Activated T-cell treated with anti-CD3 and anti-CD28 coated beads for 4 hours (primary cell): ENCODE measurements at places on chromosomes 2 and 18.

- no peak for DNase-seq
These were observed 61.0 kb downstream of the SPP2 start for GRCh38 chr2:234111523-234111922.

- DNase-seq = no peak
These were observed 177.1 kb upstream of the HAAO start for GRCh38 chr2:42969231-42970150.

DNA sequence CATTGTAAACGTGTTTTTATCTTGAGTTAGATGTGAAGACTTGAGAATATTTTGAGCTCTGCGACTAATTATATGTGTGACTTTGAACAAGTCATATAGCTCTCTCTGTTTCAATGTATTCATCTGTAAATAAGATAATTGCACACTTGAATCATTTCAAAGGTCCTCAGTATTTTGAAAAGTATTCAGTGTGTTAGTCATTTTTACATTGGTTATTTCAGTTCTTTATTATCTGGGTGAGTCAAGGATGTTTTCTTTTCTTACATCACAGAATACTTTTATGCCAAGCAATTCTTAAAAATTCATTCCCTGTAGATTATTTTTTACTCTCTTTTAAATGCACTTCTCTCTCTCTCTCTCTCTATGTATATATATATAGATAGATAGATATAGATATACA is 1098.0 kb upstream of the ZEB2 start:
- no peak for DNase-seq

- DNase-seq = no peak
These were observed 23.5 kb upstream of the MTERF4 start for GRCh38 chr2:241125626-241126025.

DNA sequence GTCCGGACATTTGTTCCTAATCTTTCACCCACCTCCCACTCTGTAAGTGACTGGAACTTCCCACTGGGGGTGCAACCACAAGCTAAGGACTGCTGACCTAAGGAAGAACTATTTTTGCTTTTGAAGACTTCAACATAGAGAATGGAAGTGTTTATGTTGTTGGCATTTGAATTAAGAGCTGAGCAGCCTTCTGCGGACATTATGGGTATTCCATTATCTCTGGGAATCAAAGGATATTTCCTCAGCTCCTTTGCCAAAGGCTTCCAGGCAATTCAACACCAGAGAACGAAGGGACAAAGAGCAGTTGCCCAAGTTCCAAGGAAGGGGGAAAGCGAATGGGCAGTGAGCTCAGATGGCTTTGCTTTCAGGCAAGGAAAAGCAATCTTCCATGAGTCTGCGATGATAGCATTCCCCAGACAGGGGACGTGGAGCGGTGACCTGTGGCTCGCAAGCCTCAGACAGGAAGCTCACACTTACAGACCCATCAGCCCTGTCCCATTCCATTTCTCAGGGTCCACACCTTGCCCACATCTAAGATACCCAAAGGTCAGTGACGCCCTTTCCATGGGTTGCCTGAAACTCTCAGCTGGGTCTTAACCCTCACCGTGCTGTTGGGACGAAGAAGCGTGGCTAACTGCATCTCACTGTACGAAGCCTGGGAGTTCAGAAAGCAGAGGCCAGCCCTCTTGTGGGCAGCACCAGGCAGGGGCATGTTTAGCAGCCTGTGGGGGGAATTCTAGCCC is 116.8 kb downstream of the COPS8 start:
- DNase-seq = no peak

DNA sequence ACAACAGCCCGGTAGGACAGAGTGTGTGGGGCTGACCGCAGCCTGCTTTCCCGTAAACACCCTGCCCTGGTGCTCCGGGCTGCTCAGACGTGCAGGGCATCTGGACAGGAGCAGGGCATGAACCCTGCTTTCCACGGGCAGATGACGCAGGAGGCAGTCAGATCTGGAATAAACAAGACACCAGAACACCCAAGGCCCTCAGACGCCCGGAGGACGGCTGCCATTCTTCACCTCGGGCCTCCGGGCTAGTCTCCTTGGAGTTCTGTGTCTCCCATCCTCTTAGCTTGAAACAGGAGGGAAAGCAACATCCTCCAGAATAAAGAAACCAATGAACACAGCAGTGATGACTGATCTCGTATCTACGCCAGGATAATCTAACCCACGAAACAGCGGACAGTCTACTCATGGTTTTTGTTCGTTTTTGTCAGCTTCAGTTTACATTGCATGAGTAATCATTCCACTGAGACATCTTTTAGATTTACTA is 7.3 kb downstream of the PXDN start:
- no peak for DNase-seq

DNA sequence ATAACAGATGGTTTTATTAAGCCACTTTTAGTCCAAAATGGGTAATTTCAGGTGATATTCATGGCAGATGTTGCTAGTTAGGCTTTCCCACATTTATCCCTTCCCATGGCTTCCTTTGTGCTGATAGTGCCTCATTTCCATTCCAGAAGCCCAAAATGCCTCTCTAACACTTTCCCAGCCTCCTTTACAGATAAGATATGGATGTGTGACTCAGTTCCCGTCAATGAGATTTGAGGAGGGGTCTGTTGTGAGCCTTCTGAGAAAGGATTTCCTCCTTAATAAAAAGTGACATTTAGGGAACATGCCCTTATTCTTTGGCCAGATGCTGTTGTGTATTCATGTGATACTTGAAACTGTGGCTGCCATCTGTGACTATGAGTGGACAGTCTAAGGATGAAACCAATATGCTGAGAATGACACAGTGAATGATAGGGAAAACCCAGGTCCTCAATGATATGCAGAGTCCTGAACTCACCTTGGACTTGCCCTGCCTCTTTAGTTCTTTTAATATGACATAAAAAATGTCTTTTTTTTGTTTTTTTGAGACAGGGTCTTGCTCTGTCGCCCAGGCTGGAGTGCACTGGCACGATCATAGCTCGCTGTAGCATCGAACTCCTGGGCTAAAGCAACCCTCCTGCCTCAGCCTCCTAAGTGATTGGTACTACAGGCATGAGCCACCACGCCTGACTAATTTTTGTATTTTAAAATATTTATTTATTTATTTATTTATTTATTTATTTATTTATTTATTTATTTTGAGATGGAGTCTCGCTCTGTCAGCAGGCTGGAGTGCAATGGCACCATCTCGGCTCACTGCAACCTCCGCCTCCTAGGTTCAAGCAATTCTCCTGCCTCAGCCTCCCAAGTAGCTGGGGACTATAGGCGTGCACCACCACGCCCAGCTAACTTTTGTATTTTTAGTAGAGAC is 5.8 kb upstream of the ACSL3 start:
- DNase-seq = no peak

DNA sequence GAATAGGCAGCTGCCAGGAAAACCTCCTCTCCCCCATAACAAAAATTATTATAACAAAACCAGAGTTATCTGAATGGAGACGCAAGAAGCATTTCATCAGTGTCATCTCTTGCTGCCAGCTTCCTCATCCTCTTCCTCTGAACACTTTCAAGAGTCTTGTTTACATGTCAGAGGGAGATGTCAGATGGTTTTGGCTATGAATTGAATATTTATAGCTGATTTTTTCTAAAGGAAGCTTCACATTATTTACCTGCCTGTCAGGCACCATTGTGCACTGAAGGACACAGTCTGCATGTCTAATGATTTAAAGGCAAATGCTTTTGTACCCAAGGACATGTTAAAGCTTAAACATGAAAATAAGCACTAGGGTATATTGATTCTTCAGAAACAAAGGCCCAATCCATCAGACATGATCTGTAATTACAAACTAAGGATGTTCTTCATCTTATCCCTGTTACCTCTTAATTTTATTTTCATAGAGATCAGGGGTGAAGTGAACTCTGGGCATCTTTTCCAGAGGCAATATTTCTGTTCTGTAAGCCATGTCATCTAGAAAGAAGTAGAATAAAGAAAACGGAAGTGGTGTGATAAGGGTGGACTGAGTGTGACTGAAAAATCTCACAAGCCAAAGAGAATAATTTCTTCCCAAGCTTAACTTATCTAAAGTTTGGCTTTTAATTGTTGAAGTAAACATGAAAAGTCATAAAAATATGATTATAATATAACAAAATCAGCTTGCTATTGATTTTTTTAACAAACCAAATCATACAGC is 168.7 kb downstream of the ANKRD44 start:
- DNase-seq = no peak

- no peak for DNase-seq
These were observed 101.1 kb downstream of the HS1BP3 start for GRCh38 chr2:20549691-20550348.

DNA sequence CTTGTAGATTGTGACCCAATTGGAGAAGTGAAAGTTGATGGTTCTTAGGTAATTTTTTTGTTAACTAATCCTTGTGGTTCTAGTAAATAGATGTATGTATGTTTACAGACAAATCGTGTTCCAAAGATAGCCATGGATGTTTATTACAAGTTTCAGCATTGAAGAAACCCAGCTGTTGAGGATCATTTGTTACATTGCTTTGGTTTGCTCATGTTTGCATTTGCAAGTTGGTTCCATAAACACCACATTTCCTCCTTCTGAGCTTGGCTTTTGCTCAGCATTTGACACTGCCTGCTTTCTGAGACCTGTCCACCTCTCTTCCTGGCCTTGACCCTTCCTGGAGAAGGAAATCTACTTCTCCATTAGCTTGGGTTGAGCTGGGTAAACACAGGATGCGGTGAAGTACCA is 1.8 kb upstream of the CCDC68 start:
- DNase-seq = no peak

GRCh38 chr2:17877811-17878280 is 621 bp upstream of the KCNS3 start:
- DNase-seq = no peak

DNA sequence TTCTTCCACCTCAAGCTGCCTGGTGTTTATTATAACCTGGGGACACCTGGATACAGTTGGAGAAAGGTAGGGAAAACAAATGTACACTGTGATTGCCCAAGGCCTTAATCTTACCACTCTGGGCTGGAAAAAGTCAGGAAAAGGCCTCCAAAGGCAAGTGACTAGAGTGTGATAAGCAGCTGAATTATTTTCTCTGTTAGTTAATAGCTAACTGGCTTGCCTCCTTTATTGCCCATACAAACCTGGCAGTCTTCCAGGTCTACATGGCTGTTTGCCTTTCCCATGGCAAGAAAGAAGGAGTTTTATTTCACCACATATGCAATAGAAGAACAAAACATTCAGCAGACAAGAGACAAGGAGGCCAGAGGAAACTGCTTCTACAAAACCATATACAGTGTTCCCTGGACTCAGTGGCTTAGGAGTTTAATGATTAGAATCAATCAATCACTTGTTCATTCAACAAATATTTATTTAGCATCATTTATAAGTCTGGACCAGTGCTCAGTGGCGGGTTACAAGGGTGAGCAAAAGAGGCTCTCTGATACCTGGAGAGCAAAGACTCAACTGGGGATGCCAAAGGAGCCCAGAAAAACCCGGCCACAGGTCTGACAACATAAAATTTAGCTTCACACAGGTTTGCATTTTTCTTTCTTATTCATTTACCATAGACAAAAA is 27.5 kb upstream of the SUCLG1 start:
- no peak for DNase-seq

DNA sequence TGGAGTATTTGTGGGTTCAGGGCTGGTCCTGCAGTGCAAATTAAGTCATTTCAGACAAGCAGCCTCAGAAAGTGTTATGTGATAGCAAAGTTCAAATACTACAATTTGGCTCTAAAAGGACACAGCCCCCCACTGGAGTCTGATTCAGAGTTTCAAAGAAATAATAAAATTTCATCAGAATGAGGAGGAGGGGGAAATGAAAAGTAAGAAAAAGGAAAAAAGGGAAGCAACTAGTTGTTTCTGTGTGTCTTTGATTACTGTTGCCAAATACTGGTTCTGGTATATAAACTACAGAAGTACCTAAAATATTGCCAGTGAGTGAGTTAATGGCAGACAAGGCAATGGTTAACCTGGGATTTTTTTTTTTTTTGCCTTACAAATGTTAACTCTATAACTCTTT is 773.9 kb downstream of the BCL11A start:
- no peak for DNase-seq

DNA sequence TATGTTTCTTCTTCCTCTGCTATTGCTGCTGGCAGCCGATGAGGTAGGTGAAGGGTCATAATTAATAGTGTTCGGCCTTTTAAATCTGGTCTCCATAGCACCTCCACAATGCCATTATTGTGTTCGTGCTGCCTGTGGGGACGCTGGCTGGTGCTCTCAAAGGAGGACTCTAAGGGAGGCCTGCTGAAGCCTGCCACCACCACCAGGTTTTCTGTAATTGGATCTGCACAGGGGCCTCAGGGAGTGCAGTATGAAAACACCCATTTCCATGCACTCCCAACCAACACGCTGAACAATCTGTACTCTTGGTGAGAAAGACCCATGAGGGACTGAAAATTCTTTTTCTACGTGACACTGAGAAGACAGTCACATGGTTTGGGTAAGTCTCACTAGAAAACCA is 17.6 kb upstream of the CLIP4 start:
- DNase-seq = no peak

GRCh38 chr2:12298352-12298751 is 418.4 kb upstream of the TRIB2 start:
- DNase-seq = no peak

DNA sequence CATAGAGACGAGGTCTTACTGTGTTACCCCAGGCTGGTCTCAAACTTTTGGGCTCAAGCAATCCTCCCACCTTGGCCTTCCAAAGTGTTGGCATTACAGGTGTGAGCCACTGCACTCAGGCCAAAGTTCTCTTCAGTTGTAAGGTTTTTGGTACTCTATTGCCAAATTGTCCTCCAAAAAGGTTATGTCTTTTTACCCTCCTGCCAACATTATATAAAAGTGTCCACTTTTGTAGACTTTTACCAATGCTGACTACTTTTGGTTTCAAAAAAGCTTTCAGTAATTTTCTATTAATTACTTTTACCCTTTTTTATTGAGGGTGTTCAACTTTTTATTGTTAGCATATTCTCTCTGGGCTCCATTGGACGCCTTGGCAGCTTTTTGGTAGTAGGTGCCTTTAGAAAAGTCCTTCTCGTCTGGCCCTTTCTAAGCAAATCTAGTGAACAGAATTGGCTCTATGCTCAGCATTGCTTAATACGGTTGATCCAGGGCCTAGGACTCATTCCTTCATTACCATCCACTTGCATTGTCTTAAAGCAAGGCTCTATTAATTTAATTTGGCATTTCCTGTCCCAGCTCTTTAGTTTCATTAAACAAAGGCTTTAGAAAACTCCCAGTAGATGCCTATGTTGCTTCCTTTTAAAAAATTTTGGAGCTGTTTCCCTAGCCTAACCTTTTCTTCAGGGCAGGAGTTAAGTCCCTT is 16.7 kb upstream of the IL1A start:
- DNase-seq = no peak
